ENCODE measurements at places on chromosomes 16 and 17.

GRCh38 chr16:4591706-4592470, 22.8 kb downstream of the UBALD1 start:
- DNase-seq = no peak

DNA sequence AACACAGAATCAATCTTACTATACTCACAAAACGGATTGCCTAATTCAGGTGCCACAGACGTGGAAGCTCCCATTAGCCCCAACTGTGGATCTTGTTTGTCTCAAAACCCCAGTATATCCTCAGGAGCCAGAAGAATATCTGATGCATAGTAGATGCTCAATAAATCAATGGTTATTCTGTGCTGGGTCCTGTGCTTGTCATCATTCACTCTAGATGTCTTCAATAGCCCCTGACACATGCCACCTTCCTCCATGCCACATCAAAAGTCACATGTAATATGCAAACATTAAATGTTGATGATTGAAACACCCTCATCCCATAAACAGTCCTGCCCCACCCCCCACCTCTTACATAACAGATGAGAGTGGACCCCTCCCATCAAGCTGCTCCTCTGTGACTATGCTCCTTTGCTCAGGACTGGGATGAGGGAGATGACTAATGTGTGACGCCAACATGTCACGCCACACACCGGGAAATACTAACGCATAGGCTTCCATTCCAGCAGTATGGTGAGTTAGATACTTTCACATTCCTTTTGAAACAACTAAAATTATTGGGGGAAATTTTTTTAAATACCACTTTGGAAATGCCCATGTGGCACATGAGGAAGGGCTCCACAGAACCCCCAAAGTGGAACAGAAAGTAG, 267.6 kb upstream of the SDK2 start:
- DNase-seq = no peak

- no peak for DNase-seq
Observed at GRCh38 chr16:58377932-58378331, 14.3 kb upstream of the GINS3 start.

DNA sequence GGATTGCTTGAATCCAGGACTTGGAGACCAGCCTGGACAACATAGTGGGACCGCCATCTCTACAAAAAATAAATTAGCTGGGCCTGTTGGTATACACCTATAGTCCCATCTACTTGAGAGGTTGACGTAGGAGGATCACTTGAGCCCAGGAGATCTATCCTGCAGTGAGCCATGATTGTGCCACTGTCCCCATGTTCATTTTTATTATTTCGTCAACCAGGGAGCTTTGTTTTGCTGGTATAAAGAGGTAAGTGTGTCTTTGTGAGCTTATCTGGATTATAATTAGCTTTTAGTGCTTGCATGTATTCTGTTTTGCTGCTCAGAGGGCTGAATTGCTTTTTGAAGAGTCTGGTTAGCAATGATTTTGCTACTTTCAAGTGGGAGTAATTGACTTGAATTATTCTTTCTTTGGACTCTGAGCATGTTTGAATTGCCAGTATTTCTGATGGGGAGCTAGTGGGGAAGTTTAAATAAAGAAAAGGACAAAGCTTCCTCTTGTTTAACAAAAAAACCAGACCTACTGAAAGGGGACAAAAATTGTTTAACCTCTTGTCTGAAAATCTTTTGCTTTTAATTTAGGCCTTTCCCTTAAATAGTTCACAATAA, 31.6 kb upstream of the BCAS3 start:
- DNase-seq = no peak

- peak; percentile 51 for DNase-seq
Observed at GRCh38 chr16:85751698-85752501, 1.0 kb upstream of the C16orf74 start.

DNA sequence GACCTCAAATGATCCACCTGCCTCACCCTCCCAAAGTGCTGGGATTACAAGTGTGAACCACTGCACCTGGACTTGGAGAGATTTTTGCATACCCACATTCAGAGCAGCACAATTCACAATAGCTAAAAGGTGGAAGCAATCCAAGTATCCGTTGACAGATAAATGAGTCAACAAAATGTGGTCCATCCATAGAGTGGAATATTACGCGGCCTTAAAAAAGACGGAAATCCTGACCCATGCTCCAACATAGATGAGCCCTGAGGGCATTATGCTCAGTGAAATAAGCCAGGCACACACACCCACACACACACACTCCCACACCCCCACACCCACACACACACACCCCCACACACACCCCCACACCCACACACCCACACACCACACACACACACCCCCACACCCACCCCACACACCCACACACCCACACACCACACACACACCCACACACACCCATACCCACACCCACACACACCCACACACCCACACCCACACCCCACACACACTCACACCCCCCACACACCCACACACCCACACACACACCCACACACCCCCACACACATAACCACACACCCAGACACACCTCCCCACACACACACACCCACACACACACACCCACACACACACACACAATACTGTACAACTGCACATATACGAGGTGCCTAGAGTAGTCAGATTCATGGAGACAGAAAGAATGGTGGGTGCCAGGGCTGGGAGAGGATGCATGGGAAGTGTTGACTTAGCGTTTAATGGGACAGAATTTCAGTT, 124.7 kb downstream of the FOXL1 start:
- DNase-seq = no peak

GRCh38 chr16:21524068-21524751, 75.2 kb upstream of the METTL9 start:
- no peak for DNase-seq

DNA sequence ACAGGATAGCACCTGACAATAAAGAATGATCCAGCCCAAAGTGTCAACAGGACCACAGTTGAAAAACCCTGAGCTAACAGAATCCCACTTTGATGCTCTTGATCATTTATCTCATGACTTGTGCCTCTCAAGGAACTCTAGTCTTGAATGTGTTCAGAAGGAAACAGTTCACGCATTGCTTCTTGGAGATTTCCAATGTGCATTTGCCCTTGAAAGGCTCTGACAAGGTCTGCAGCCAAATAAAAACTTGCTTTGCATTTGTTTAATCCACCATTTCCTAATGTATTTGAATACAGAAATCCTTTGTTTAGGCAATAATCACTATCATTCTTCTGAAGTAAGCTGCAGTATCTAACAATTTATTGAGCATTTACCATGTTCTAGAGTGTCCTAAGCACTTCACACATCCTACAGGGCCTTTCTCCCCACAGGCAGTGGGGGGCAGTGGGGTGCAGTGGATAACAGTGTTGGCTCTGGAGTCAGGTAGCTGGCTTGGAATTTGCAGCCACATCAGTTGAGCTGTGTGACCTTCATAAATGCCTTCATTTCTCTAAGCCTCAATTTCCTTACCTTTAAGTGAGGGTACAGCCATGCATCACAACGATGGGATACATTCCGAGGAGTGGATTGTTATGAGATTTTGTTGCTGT, 239.7 kb downstream of the XYLT1 start:
- DNase-seq = no peak

- peak; percentile 63 for DNase-seq
Observed at GRCh38 chr17:77810536-77810935, 148.0 kb upstream of the TNRC6C start.

DNA sequence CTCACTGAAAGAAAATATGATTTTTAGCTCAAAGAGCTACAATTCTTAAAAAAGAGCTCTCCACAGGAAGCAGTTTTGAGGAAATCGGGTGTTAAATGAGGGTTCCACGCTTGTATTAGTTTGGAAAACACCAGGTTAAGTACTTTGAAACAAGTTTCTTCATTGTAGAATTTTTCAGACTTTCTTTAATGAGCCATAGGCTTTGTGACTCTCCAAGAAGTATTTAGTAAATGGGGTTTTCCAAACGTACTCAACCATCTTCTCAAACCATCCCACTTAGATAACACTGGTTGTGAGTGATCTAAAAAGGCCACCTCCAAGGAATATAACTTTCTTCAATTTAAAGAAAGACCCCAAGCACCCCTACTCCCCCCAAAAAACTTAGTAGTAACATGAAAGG, 2.7 kb downstream of the ULK2 start:
- DNase-seq = no peak

DNA sequence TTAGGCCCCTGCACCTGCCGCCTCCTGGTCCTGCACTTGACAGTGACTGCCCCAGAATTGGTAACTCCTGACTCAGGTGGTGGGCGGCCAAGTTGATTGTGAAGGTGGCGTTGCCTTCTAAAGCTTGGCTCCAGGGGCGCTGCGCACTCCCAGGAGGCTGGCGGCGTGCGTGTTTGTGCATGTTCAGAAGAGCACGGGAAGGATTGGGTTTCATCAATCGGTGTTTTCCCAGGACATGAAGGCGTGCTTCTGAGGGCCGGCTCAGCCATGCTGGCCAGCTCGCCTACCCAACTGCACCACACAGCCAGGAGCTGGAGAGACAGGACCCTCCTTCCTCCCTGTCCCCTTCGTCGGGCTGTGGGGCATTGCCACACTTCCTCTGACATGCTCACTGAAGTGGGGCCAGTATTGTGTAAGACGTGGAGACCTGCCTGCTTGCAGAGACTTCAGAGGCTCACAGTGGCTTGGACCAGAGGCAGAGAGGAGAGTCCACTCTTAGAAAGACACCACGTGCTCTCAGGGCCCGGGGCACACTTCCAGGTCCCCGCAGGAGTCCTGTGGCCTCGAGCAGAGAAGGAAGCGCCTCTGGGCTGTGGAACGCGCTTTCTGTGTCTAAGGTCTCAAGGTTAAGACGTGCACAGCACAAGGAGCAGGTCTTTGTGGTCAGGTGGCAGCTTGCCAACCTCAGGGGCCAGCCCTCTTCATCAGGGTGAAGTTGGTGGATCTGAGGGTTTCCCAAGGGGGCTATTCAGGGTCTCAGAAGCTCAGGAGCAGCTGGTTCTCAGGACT, 2.8 kb downstream of the RAB40C start:
- no peak for DNase-seq

DNA sequence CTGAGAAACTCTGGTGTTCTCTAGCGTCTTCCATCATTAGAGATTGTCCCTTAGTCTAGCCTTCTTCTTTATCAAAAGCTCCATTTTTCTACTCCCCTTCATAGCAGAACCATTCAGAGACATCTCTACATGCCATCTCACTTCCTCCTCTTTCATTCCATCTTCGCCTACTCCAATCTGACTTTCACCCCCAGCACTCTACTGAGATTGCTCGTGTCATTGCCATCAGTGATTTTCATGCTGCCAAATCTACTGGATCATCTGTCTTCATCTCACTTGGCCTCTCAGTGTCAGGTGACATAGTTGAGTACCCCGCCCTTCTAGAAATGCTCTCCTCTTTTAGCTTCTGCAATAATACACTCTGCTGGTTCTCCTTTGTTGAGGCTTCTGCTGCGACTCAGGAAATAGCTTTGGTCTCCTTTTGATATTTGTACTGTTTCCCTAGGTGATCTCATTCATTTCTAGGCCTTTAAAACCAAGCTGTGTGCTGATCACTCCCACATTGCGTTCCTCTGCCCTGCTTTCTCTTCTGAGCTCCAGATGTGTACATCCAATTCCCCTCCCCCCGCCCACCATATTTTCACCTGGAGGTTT, 119.1 kb downstream of the FTO start:
- peak; percentile 72 for DNase-seq

- DNase-seq = no peak
Observed at GRCh38 chr16:86026171-86026910, 127.4 kb downstream of the IRF8 start.

DNA sequence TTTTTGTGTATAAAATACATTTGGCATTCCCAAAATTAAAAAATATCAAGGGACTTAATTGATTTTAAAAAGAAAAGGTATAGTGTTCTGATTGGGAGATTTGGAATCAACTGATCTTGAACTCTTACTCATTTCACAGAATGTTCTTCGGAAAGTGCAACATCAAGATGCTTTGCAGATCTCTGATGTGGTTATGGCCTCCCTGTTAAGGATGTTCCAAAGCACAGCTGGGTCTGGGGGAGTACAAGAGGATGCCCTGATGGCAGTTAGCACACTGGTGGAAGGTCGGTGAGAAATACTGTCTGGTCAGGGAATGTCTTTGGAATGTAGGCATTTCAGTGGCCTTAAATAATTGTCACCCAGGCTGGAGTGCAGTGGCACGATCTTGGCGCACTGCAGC, 19.5 kb upstream of the TBKBP1 start:
- no peak for DNase-seq

GRCh38 chr16:85570735-85571562, 42.2 kb upstream of the GSE1 start:
- DNase-seq = no peak

DNA sequence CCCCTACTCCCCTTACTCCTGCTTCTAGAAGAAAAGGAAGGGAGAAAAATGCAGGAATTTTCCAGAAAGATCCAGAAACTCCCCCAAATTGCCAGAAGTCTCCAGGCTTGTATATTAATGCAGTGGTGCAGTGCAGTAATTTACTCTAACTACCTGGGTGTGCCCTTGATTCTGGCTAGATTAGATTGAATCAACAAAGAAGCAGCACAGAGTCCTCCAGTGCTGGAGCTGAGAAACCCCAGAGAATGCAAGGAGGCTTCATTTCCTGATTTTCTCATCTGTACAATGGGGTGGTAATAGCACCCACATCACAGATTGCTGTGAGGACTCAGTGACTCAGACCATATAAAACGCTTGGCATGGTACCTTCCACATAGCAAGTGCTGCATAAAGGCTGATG, 247.3 kb upstream of the RPL38 start:
- DNase-seq = no peak

DNA sequence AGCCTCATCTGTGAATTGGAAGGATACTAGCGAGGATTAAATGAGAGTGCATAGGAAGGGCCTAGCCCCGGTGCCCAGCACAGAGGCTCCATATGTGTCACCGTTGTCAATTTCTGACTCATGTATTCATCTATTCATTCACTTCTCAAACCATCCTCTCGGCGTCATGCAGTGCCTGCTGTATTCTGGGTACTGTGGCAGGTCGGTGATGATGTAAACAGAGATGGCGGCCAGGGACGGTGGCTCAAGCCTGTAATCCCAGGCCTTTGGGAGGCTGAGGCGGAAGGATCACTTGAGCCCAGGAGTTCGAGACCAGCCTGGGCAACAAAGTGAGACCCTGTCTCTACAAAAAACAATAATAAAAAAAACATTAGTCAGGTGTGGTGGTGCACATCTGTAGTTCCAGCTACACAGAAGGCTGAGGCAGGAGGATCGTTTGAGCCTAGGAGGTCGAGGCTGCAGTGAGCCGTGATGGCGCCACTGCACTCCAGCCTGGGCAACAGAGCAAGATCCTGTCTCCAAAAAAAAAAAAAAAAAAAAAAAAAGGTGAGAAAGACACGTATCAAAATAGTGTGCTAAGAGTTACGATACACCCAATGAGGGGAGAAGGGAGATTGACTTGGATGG, 4.3 kb upstream of the PPP1R1B start:
- no peak for DNase-seq

DNA sequence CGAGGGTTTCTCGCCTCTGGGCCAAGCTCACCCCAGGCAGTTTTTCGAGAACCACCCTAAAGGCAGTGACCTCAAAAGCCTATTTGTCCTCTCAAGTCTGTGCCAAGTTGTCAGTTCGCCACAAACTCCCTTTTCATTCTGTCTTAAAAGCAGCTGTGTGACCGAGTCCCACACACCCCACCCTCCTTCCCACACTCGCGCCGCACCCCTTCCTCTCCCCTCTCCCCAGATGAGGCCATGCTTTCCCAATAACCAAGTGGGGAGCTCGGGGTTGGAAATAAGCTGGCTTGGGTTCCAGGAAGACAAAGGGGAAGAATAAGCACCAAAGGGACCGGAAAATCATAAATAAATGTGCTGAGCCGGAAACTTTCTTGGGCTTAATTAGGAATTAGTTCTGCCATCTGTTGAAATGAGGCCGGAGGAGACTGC, 36.7 kb downstream of the GRIN2C start:
- DNase-seq = no peak
